ENCODE measurements at places on chromosomes 1 and 21. TPM values are rescaled to one million over a fixed set of nuclear protein-coding genes. Genes with fewer than 3 reads are reported as not detected.

Gene SYDE2
- total RNA-seq, result 5.8 TPM

Gene CLCA2
- under 0.01 TPM for total RNA-seq

Gene OR2G6
- not detected for total RNA-seq

Gene MCL1
- total RNA-seq, result 333 TPM

Gene RGS16
- total RNA-seq, result under 0.01 TPM

Gene SLAMF7
- total RNA-seq, result not detected

Gene TSPAN2
- total RNA-seq, result 3.6 TPM

Gene PPM1J
- 1.3 TPM for total RNA-seq

Gene CLEC20A
- not detected for total RNA-seq

Gene PIGC
- 26.3 TPM for total RNA-seq

Gene PLA2G2D
- total RNA-seq, result not detected

Gene TNFRSF9
- total RNA-seq, result 0.65 TPM

Gene CHIT1
- total RNA-seq, result not detected

Gene SYNC
- total RNA-seq, result 9.1 TPM

Gene S100A2
- 4.0 TPM for total RNA-seq

Measured in epithelial cell of umbilical artery (primary cell).